ENCODE measurements at places on chromosomes 2 and 18.

DNA sequence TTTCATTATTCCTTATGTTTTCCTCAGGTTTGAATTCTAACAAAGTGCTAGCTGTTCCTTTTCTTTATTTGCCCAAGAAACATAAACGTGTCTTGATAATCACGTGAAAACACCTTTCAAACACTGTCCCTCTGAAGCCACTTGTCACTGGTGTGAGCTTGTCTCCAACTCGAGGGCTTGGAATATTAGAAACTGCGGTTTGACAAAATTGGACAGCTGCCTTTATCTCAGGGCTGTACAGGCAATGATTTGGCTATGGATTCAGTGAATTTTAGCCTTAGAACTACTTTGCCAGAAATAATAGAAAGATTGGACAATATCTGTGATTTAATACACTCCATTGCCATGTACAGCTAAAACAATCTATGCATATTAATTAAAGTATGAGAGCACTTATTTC lies 763.0 kb upstream of the ACVR2A start:
- no peak for DNase-seq

GRCh38 chr2:218229239-218229638 lies 12.2 kb downstream of the ARPC2 start:
- DNase-seq = no peak

DNA sequence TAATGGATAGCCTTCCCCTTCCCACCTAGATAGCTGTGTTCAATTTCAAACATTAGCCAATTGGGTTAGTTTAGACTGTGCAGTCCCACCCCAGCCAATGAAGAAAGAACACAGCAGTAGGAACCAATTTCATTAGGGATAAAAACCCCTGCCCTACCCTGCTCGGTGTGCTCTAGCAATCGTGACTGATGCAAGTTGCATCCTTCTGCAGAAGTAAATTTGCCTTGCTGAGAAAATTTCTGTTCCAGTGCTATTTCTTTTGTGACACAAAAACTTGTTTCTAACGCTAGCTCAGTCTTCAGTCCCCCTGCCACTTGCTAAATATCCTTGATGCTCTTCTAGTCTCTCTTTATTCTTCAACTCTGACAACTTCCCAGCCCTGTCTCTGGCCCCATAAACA lies 15.2 kb upstream of the SAP130 start:
- DNase-seq = no peak

DNA sequence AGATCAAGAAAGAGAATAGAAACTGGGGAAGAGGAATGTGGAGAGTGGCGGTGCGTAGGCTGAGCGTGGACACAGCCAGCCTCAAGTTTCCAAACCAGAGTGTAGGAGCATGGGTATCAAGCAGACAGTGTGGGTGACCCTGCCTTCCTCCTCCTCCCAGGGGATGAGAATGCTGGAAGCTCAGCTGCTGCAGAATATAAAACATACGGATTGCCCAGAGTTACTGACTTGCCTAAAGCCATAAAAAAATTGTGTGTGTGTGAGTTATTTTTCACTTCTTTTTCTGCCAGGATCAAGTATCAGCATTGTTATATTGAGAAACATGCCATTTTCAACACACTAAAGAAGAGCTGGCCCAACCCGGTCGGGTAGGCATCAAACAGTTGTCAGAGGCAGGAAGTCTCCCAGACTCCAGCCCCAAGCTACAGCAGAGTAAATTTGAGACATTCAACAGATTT lies 333.3 kb upstream of the ACVR2A start:
- no peak for DNase-seq

- no peak for DNase-seq
Observed at GRCh38 chr2:149575277-149575676, 12.3 kb downstream of the MMADHC start.
